ENCODE measurements at places on chromosomes 2 and 18. TPM values are rescaled to one million over a fixed set of nuclear protein-coding genes. Genes with fewer than 3 reads are reported as not detected.

DNA sequence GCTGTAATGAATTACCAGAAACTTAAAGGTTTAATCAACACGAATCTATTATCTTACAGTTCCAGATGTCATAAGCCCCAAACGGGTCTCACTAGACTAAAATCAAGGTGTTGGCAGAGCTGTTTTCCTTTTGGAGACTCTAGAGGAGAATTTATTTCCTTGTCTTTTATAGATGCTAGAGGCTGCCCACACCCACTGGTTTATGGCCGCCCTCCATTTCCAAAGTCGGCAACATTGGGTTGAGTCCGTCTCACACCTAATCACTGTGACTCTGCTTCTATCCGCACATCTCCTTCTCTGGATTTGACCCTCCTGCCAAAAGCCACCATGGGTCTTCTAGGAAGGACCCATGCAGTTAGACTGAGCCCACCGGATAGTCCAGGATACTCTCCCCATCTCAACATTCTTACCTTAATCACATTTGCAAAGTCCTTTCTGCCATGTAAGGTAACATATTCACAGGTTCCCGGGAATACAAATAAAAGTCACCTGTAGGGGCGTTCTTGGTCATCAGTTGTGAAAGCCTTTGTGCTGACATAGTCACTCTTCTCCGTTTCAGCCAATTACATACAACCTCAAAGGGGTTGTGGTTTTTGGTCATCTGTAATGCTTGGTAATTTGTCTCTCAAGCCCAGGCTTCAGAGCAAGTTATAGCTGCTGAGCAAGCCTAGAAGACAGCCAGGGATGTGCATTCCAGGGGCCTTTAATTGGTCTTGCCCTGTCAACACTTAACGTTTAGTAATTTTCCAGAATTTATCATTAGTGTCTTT lies 179.4 kb downstream of the ANTXR1 start:
- H3K4me1 ChIP-seq = no peaks in the 10 kb centered on the region
- H3K4me3 ChIP-seq = no peak overlapping the region
- no peaks in the 10 kb centered on the region for H3K27me3 ChIP-seq
- no peaks in the 10 kb centered on the region for H3K36me3 ChIP-seq

Gene IL1R2
- 3.8 TPM for total RNA-seq

DNA sequence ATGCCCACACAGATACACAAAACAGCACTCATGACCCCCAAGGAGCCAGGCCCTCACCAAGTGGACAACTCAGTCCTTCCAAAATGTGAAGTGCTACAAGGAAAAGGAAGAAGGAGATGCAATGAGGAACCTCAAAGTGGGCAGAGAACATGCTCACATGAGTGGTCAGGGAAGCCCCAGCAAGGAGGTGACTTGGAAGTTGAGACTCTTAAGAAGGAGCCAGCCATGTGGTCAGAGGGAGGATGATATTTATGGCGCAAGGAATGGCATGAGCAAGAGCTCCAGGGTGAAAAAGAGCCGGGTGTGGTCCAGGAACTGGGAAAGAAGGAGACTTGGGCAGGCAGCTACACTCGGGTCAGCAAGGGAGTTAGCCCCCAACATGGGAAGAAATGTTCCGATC lies 30.0 kb upstream of the KLHL29 start:
- no peak overlapping the region for H3K4me3 ChIP-seq
- no peaks in the 10 kb centered on the region for H3K36me3 ChIP-seq
- peaks cover 63% of the 10 kb centered on the region for H3K27me3 ChIP-seq
- DNase-seq = no peak

- H3K27ac ChIP-seq = no peak overlapping the region
- no peaks in the 10 kb centered on the region for H3K27me3 ChIP-seq
- H3K4me1 ChIP-seq = no peaks in the 10 kb centered on the region
- no peak overlapping the region for H3K4me3 ChIP-seq
- no peak for DNase-seq
- no peaks in the 10 kb centered on the region for H3K36me3 ChIP-seq
Measured at GRCh38 chr18:31176531-31176930, 13.9 kb upstream of the DSC1 start.

DNA sequence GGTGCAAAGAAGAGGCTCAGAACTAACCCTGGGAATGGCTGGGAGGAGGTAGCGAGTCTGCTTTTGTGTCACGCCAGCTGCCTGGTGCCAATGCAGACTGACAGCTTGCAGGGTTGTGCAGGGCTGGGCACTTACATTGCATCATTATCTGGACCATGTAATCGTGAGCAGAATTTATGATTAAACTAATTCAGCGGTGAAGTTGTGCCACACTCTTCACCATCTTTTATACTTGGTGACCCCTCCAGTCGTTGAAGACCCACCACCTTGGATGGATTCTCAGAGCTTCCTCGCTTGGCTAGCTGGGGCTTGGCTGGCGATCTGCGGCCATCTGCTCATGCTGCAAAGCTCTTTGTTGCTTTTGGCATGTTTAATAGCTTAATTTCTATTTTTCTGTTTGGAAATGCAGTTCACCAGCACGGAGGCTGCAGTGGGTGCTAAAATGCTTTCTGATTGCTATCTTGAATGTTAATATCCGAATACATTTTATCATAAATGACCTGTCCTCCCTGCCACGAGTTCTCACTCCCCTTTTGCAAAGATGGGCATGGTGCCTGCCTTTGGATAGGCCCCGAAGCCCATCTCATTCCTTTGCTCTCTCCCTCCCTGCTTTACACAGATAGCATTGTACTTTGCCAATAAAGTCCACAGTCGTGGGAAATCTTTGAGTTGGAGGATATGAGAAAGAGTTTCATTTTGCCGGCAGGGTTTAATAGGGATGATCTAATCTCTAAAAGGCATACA lies 188.2 kb downstream of the PRKCE start:
- H3K4me3 ChIP-seq = no peak overlapping the region
- H3K4me1 ChIP-seq = no peaks in the 10 kb centered on the region
- H3K36me3 ChIP-seq = no peaks in the 10 kb centered on the region
- H3K27me3 ChIP-seq = no peaks in the 10 kb centered on the region

Gene L3MBTL4
- total RNA-seq = not detected

GRCh38 chr2:8232871-8233270 lies 449.0 kb upstream of the ID2 start:
- no peak overlapping the region for H3K27ac ChIP-seq
- H3K4me1 ChIP-seq = no peaks in the 10 kb centered on the region
- no peaks in the 10 kb centered on the region for H3K36me3 ChIP-seq
- peaks cover 10% of the 10 kb centered on the region for H3K27me3 ChIP-seq
- no peak for DNase-seq

Gene CCDC74B
- 1.9 TPM for total RNA-seq

- no peak overlapping the region for H3K27ac ChIP-seq
- no peak overlapping the region for H3K4me3 ChIP-seq
- no peaks in the 10 kb centered on the region for H3K27me3 ChIP-seq
- no peak for DNase-seq
Measured at GRCh38 chr2:17162713-17163112, 355.5 kb downstream of the RAD51AP2 start.

Gene GKN1
- not detected for total RNA-seq

Gene ALK
- not detected for total RNA-seq

Gene FAM228A
- total RNA-seq = not detected

GRCh38 chr2:44707945-44708660 lies 233.4 kb upstream of the SIX3 start:
- H3K27me3 ChIP-seq = no peaks in the 10 kb centered on the region
- peaks cover 18% of the 10 kb centered on the region for H3K4me1 ChIP-seq
- H3K27ac ChIP-seq = peak overlapping the region; percentile 32
- peak; percentile 38 for DNase-seq

- no peak overlapping the region for H3K27ac ChIP-seq
- no peaks in the 10 kb centered on the region for H3K27me3 ChIP-seq
- H3K4me3 ChIP-seq = no peak overlapping the region
- H3K36me3 ChIP-seq = no peaks in the 10 kb centered on the region
- H3K4me1 ChIP-seq = no peaks in the 10 kb centered on the region
Measured at GRCh38 chr2:226080334-226080733, 680.8 kb downstream of the NYAP2 start.

Gene ABI2
- total RNA-seq = 54.3 TPM

- peaks cover 20% of the 10 kb centered on the region for H3K4me1 ChIP-seq
- no peak for DNase-seq
- H3K27me3 ChIP-seq = no peaks in the 10 kb centered on the region
- H3K4me3 ChIP-seq = no peak overlapping the region
- H3K36me3 ChIP-seq = no peaks in the 10 kb centered on the region
- no peak overlapping the region for H3K27ac ChIP-seq
Measured at GRCh38 chr2:109135359-109136197, 6.6 kb downstream of the SH3RF3 start.

Gene TEKT4
- 0.15 TPM for total RNA-seq

Gene DSC1
- 0.09 TPM for total RNA-seq

Gene MPP4
- total RNA-seq = not detected

DNA sequence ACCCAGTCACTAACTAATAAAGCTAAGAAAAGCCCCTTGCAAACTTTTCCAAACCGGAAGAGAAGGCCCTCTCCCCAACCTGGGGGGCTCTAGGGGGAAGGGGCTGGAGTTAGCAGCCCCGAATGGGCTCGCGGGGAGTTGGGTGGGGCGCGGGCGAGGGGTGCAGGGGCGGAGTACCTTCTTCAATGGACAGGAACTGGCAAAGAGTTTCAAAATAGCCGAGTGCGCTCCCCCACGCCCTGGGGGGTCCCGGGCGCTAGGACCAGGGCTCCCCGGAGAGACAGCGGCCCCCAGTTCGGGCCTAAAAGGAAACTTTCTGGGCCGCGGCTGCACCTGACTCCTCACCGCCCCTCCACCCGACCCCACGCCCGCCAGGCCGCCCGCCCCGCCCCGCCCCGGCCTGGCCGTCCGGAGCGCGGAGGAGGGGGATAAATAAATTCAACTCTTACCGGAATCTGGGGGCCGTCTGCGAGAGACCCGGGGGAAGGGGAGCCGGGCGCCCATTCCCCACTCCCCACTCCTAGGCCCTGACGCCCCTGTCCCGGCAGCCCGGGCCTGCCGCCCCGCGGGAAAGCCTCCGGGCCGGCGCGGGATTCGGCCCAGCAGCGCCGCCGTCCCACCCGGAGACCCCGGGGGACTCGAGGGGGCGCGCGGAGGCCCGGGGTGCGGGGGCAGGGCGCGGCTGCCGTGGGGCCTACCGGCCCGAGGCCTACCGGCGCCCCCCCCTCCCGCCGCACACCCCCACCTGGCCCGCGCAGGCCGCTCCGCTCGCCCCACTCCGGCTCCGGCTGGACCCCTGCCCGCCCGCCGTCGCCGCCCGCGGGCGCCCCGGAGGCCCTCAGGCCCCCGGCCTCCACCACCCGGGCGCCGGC lies 868 bp downstream of the INO80D start:
- peaks cover 13% of the 10 kb centered on the region for H3K4me1 ChIP-seq
- peak overlapping the region; percentile 84 for H3K27ac ChIP-seq
- no peaks in the 10 kb centered on the region for H3K27me3 ChIP-seq
- peak overlapping the region; percentile 83 for H3K4me3 ChIP-seq
- no peaks in the 10 kb centered on the region for H3K36me3 ChIP-seq

Gene MYO1B
- total RNA-seq = 48.5 TPM

DNA sequence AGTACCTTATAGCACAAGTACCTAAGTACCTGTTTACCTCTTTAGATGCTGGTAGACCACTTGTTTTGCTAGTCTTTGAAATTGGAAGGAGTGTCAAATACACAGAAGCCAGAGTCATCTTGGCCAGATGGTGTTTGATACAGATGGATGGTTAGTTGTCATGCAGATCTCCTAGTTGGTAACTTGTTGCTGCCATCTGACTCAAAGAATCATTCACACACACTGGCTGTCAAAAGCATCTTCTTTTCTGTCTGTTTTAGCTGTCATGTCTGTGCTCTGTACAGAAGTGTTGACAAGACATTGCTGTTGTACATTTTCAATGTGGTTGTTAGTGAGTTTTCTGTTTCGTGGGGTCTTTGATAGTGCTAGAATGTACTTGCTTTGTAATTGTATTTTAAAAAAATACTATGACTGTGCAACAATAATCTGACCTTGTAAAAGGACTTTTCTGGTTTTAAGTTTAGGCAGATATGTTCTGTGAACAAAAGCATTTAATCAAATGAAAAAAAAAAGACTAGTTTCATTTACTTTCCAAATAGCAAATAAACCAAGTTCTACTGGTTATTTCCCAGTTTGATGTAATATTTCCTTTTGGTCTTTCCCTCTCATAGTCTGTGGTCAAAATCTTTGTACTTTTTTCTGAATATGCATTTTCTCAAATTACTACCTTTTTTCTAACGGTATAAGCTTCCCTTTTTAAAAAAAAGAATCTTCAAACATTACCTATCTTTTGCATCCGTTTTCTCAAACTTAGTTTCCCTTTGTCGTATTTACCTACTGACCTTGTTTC lies 39.9 kb downstream of the TANK start:
- H3K4me1 ChIP-seq = no peaks in the 10 kb centered on the region
- H3K27me3 ChIP-seq = no peaks in the 10 kb centered on the region
- no peak overlapping the region for H3K27ac ChIP-seq
- no peak for DNase-seq

Gene NLRC4
- not detected for total RNA-seq

GRCh38 chr2:85924522-85924921 lies 35.7 kb upstream of the ST3GAL5 start:
- H3K4me1 ChIP-seq = peaks cover 72% of the 10 kb centered on the region
- DNase-seq = peak; percentile 17
- H3K36me3 ChIP-seq = no peaks in the 10 kb centered on the region
- peak overlapping the region; percentile 59 for H3K27ac ChIP-seq
- H3K4me3 ChIP-seq = no peak overlapping the region

DNA sequence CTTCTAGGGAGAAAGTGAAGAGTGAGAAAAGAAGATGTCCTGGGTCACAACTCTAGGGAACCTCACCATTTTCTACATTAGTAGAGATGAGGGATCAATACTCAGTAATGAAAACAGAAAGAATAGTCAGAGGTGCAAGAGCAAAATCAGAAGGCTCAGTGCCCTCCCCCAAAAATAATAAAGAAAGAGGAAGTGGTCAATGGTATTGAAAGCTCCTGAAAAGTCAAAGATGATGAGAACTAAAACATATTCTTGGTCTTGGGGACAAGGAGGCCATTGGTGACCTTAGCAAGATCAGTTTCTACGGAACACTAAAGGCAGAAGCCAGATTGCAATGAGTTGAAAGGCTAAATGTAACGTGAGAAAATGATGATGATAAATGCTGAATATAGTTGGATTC lies 24.5 kb upstream of the MYO1B start:
- no peak overlapping the region for H3K4me3 ChIP-seq
- H3K36me3 ChIP-seq = no peaks in the 10 kb centered on the region
- DNase-seq = no peak
- H3K27me3 ChIP-seq = no peaks in the 10 kb centered on the region
- no peak overlapping the region for H3K27ac ChIP-seq

- H3K27ac ChIP-seq = no peak overlapping the region
- no peaks in the 10 kb centered on the region for H3K4me1 ChIP-seq
- H3K36me3 ChIP-seq = no peaks in the 10 kb centered on the region
Measured at GRCh38 chr2:176139661-176140512, 10.4 kb downstream of the HOXD8 start.
